Stimulated activated CD4-positive, alpha-beta T cell treated with anti-CD3 and anti-CD28 coated beads, Interleukin-4, amount 100 ng/mL, for 1 hour (primary cell): ENCODE measurements at places on chromosomes 4 and X.

- DNase-seq, result no peak
Observed at GRCh38 chrX:12903646-12904045, 2.8 kb upstream of the TLR8 start.

GRCh38 chrX:96436105-96436504, 248.5 kb upstream of the DIAPH2 start:
- DNase-seq, result no peak

DNA sequence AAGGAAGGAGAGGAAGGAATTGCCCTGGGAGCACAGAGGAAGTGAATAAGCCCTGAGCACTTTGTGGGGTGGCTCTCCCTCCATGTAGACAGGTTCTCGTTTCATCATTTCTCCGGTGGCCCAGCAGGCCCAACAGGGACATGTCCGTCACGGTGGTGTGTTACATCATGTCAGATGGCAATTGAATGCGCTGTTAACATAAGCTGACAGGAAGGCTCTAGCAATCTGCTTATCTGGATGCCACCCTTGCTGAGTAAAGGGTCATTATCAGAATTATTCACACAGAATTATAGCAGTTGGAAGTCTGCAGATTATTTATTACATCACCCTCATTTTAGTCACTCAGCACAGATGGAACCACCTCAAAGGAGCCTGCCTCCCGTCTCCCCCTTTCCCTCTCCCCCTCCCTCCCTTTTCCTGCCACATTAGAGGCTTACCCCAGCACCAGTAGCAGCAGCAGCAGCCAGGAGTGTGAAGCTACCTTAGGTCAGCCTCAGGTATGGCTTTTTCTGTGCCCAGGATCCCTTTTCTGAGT, 124.3 kb upstream of the TRIM2 start:
- no peak for DNase-seq

DNA sequence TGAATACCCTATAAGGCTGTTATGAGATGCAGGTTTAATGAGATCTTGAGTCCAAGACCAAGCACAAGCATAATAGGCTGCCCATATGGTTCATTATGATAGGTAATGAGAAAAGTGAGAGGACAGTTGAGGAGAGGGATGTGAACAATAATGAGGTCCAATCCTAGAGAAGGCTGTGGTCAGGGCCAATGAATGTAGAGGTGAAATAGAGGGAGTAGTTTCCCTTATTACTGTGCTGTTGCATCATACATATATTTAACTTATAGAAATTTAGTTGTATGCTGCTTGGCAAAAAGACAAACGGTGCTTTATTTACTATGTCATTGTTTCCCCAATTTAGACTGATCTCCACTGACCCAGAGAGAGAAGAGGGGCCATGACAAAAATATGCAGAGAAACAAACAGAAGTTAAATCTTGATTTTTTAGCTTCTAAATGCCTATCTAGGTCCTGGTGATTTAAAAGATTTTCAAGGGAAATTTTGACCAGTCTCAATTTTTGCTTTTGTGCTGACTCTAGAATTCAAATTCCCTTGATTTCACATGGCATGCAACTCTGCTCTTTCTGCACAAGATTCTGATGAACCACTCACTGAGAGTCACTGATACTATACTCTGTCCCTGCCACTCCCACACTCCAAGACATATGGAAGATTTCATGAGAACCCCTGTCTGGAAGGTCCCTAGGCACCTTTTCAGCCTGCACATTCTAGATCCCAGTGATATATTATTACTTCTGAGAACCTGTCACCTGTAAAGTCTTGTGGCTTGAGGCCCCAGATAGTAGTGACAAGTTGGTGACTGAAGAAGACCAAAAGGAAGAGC, 159.7 kb downstream of the VSIG4 start:
- no peak for DNase-seq

GRCh38 chrX:108018656-108019381, 26.0 kb upstream of the VSIG1 start:
- no peak for DNase-seq
